ENCODE measurements at places on chromosomes 4 and X.

DNA sequence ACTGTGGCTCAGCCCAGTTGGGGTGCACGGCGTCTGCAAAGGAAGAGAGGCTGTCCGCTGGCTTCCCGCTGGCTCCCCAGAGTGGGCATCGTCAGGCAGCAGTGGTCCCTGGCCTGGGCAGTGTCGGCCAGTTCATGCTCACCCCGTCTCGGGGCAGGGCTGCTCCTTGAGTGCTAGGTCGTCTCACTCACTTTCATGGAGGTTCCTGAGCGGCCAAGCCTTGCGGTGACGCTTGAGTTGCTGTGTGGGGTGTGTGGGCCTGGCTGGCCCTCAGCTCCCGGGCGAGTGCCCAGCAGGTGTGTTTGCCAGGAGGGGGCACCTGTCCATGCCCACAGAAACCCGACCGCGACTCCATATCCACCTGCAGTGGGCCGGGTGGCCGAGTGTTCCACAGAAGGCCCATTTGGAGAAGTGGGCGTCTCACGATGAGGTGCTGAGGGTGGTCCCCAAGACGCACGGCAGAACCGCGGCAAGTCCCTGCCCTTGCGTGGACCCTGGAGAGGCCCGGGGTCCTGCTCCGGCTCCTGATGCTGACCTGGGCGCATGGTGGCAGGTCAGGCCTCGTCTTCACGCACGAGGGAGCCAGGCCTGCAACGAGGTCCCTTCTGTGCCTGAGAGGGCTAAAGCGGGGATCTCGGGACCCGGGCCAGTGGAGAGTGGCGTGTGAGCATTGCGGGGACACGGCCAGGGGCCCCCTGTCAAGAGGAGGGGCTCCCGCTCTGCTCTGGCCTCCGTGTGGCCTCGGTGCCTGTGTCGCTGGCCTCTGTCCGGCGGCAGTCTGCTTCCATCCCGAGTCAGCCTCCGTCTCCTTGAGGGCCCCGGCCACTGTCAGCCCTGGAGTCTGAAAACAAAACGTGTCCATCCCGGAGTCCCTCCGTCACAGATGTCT, 18.5 kb upstream of the UVSSA start:
- DNase-seq: no peak

DNA sequence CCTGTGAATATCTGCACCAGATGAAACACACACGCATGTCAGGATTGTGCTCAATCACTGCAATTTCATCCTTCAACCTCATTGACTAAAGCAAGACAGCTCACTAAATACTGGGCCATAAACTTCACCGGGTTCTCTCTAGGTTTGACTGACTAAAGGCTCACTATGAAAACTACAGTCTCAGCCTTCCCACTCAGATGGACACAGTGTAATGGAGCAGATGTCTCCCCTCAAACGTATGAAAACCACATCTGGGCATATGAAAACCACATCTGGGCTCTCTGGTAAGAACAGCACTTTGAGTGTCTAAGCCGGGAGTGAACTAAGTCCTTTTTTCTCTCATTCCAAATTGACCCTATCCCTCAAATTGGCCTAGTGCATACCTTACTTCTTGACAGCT, 15.2 kb downstream of the GEMIN8 start:
- no peak for DNase-seq

DNA sequence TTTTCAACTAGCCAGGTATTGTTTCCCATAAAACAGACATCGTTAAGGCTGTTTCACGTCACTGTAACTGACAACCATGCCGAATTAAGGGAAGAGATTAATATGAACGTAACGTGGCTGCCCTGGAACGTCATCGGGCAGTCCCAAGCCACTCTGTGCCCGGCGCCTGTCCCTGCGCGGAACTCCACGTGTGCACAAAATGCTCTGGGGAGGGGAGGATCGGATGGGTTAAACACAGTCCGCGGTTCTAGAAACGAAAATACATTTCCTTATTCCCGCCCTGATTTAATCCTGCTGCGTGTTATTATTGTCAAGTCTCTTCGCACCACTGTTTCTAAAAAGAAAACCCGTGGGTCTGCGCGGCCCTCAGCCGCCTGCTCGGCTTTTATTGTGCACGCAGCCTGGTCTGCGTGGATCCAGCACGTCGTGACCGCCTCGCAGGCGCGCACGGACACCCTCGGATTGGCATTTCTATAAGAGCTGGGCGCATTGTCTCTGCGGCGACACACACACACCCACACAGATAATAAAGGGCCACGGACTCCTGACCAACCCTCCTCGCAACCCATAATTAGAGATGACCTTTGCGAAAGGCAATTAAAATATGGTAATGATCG, 69.6 kb upstream of the BCOR start:
- DNase-seq: no peak

DNA sequence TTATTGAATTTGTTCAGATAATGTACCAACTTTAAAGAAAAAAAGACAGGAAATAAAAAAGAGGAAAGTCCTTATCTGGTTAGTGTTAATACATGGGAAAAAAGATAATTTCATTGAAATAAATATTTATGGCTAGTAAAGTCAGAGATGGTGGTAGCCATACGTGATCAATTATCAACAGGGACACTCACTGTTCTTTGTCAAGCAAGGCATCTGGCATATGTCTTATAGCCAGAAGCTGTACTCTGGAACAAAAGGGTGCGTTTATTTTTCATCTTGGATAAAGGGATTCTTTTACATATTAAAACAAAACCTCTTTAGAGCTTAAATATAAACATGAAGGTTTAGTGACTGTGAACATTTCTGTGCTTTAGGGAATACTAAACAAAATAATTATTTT, 26.7 kb downstream of the HDX start:
- DNase-seq: no peak

DNA sequence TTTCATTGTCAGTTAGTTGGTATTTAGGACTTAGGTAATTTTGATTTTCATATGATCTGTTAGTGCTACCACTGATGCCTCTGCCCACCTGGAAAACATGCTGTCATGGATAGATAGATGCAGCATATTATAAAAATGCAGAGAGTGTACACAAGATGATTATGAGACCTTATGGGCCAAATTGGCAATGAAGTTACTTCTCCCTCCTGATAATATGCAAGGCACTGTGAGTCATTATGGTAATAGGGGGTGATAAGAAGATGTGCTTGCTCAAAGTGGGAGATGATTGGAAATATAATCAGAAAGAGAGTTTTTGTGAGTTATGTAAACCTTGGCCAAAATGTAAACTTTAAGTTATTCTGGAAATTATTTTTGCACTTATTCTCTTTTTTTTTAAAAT, 56.6 kb upstream of the RHOH start:
- peak; percentile 10 for DNase-seq

All from astrocyte of the hippocampus (primary cell).